ENCODE measurements at places on chromosomes 4 and X.

DNA sequence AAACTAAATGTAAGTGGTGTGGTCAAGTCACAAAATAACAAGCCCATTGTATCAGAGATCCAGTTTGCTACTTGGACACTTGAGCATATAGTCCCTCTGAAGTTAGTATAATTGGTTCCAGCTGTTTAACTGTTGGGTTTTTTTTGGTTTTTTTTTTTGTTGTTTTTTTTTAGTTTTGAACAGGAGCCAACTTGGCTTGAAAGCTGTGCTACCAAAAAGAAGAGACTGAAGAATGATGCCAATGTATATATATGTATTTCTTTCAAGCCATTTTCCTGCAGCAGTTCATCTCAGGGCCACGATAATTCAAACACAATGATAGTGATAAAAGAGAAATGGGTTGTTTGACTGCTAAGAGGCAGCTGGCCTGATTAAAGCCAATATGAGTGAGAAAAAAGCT is 138.3 kb downstream of the PCDH18 start:
- no peak for DNase-seq

- no peak for DNase-seq
These were observed 149.5 kb downstream of the FAM13A start for GRCh38 chr4:88907478-88907877.

DNA sequence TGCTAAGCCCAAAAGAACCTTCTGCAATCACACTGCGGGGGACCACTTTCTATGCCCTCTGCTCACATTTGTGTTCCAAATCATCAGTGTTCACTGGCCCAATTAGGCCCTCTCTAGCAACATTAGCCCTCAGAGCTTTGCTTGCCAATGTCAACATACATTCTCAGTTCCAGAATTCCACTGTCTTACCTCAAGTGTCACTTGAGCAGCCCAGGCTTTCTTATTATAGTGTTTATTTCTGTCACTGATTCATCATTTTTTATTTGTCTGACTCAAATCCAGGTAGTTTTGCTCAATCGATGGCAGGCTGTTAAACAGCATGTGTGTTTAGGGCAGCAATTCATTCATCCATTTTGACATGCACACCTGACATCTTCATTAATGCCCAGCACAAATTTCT is 291.2 kb downstream of the TEX13A start:
- no peak for DNase-seq

- no peak for DNase-seq
These were observed 43.3 kb upstream of the GPR173 start for GRCh38 chrX:53005327-53005726.

- DNase-seq, result no peak
These were observed 63.8 kb downstream of the GPRIN3 start for GRCh38 chr4:89243733-89244252.

DNA sequence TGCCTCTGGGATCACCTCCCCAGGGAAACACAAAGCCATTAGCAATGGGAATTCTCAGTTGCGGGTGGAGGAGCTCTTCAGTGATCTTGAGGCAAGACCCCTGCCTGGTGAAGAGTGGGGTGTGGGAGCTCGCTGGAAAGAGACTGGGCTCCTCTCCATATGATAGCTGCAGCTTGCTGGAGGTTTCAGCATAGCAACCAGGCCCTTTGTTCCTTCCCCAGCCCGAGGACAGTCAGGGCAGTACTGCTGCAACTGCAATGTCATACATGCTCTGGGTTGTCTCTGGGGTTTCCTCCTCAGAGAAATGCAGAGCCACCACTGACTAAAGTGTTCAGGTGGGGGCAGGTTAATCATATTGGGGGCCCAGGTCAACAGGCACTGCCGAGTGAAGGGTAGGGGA is 81.3 kb downstream of the ARHGAP24 start:
- no peak for DNase-seq

DNA sequence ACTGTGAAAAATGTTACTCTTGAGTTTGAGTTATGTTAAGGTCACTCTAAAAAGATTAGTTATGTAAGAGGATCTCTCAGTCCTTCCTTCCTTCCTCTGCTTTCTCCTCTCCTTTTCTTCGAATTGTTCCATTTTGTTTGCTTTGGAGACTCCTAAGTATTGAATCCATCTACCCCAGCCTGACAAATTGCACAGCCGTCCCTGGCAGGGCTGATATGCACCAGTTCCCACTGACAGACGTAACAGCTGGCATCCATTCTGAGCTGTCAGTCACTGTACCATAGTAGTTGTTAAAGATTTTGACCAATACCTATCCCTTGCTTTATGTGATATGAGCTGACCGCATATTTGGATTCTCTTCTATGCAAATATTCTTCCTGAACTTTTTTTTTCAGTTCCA is 210.7 kb upstream of the IGFBP7 start:
- DNase-seq, result no peak

Data from suprapubic skin (tissue), 4 donors.